ENCODE measurements at places on chromosomes 3 and 15.

DNA sequence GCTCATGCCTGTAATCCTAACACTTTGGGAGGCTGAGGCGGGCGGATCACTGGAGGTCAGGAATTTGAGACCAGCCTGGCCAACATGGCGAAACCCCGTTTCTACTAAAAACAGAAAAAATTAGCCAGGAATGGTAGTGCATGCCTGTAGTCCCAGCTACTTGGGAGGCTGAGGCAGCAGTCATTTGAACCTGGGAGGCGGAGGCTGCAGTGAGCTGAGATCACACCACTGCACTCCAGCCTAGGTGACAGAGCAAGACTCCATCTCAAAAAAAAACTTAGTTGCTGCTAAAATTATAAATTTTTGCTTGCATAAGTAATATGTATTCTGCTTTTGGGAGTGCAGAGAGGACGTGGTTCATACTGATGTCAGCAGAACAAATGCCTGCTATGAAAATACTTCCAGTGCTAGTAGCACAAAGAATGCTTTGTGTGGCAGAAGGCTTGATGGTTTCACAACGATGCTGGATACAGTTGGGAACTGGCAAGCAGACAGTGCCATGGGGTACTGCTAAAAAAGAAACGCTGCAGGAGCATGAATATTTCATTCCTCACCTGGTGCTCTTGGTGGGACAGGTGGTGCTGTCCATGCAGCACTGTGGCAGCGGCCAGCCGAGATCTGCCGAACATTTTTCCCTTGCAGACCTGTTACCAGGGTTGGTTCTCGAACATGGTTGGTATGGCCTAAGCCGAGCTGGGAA is 31.1 kb downstream of the FBXL22 start:
- DNase-seq, result no peak

GRCh38 chr3:139588450-139588849 is 48.9 kb upstream of the RBP1 start:
- no peak for DNase-seq

- DNase-seq, result no peak
Observed at GRCh38 chr3:88032245-88032644, 26.6 kb downstream of the CGGBP1 start.

GRCh38 chr3:29802057-29802456 is 521.2 kb downstream of the RBMS3 start:
- DNase-seq, result no peak

DNA sequence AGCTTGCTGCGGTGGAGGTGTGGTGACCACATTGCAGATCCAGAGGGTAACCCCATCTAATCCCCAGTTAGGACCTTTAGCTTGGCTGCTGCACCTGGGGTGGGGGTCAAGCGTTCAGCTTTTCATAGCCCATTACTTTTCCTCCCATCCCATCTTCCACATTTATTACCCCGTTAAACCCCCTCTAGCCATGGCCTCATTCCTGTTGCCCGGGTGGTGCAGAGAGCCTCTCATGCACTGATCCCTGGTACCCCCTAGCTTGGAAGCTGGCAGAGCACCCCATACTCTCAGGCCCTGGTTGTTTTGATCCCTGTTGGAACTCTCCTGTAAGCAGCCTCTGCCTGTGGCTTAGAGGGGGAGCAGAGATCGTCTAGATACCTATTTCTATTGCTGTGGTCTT is 20.8 kb downstream of the CDAN1 start:
- DNase-seq, result no peak

- DNase-seq, result no peak
Observed at GRCh38 chr3:114499976-114500375, 206.1 kb downstream of the TIGIT start.

- no peak for DNase-seq
Observed at GRCh38 chr15:76349301-76350070, 12.9 kb downstream of the ISL2 start.

- DNase-seq, result no peak
Observed at GRCh38 chr15:80072285-80072994, 13.0 kb downstream of the ZFAND6 start.

GRCh38 chr15:60392986-60393790 is 4.6 kb downstream of the ANXA2 start:
- DNase-seq, result no peak

DNA sequence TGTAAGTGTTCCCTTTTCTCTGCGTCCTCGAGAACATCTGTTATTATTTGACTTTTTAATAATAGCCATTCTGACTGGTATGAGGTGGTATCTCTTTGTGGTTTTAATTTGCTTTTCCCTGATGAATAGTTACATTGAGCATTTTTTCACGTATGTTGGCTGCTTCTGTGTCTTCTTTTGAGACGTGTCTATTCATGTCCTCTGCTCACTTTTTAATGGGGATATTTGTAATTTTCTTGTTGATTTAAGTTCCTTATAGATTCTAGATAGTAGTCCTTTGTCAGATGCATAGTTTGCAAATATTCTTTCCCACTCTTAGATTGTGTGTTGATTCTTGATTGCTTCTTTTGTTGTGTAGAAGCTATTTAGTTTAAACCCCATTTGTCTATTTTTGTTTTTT is 179.2 kb downstream of the DOCK3 start:
- no peak for DNase-seq

GRCh38 chr3:169846458-169847193 is 23.1 kb downstream of the LRRC31 start:
- no peak for DNase-seq

DNA sequence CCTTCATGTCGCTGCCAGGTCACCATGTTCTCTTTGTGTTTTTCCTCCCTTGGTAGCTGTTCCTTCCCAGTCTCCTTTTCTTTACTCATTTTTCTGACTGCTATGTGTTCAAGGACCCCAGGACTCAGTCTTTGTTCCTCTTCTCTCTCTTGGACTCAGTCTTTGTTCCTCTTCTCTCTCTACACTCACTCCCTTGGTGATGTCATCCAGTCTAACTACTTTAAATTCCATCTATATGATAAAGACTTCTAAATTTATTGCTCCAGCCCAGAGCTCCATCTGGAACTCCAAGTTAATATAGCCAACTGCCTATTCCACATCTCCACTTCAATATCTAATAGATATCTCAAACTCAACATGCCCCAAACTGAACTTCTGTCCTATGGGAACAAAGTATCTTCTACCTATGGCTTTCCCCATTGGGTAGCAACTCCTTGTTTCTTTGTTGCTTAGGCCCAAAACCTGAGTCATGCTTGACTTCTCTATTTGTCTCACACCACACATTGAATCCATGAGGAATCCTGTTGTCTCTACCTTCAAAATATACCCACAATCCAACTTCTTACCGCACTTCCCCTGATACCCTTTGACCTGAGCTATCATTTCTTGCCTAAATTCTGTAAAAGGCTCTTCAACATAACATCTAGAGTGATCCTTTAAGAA is 4.9 kb upstream of the DYNC1LI1 start:
- DNase-seq, result no peak

- no peak for DNase-seq
Observed at GRCh38 chr3:53171064-53171418, 10.0 kb downstream of the PRKCD start.

DNA sequence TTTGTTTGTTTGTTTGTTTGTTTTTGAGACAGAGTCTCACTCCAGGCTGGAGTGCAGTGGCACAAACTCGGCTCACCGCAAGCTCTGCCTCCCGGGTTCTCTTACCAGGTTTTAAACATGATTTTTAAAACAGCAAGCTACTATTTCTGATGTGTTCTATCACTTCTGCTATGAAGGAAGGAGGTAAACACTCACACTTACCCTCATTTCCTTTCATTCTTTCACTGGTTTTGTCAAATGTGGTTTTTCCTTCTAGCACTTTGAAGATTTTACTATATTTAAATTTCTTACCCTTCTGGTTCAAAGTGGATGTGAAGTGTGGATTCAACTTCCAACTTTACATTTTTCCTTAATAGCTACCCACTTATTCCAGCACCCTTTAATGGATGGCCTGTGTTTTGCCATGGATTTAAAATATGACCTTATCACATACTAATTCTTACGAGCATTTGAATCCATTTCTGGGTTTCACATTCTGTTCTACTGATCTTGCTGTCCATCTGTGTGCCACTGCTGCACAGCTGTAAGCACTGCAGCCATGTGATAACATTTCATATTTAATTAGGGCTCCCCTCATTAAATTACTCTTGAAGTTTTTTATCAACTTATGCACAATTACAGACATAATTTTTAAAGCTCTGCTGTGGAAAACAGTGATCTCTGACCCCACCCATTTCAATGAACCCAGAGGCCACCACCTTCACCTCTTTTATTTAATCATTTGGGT is 42.3 kb downstream of the TXNRD3 start:
- DNase-seq, result no peak

DNA sequence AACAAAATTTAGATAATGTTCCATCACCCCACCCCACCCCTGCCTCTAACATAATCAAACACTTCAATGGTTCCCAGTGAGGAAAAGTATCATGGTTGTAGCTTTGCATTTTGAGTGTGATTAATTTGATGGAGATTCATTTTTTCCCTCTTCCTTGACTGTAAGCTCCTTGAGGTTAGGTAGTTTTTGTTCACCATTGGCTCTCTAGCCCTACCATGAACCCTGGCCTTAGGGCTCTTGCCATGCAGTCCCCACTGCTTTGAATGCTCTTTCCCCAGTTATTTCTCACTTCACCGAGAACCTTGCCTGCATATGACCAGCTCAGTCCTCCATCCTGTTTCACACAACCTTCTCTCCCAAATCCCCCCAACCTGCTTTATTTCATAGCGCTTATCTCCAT is 5.0 kb upstream of the MBNL1 start:
- no peak for DNase-seq

DNA sequence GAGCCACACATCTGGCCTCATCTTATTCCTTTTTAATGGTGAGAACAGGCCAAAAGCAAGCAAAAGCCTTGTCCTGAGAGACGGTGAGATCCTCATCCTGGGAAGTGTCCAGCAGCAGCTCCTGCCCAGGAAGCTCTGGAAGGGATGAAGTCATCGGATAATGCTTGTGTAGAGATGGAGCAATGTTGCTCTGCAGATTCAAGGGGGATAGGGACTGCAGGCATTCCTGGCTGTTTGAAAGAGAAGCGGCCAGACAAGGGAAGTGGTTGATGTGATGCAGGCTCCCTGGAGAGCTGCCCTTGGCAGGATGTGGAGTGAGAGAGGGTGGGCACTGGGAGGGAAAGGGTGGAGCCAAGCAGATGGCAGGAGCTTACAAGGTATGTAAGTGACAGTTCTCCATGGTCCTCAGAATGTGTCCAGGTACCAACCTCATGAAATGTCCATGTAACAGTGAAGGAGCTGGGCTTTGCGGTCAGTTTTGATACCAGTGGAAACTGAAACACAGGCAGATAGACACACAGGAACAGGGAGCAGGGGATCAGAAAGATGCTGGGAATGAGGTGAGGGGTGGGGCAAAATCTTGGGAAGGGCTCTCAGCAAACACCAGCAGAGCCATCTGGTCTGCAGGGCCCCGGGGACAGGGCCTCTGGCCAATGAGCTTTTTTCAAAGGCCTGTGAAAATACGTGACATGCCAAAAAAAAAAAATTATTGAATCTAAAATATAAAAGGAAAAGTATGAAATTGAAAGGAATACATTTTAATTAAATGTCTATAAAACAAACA is 32.2 kb upstream of the LACTB start:
- no peak for DNase-seq

DNA sequence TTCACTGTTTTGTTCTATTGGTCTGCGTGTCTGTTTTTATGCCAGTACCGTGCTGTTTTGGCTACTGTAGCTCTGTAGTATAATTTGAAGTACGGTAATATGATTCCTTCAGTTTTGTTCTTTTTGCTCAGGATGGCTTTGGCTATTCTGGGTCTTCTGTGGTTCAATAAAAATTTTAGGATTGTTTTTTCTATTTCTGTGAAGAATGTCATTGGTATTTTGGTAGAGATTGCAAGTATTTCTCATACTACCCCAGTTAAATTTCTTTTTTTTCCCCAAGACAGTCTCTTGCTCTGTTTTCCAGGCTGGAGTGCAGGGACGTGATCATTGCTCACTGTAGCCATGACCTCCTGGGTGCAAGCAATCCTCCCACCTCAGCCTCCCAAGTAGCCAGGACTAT is 53.4 kb downstream of the STARD9 start:
- DNase-seq, result no peak

- no peak for DNase-seq
Observed at GRCh38 chr3:169324452-169324785, 339.1 kb downstream of the MECOM start.

- DNase-seq, result no peak
Observed at GRCh38 chr3:138059261-138059660, 49.3 kb downstream of the CLDN18 start.

- no peak for DNase-seq
Observed at GRCh38 chr15:40870716-40871115, 3.3 kb downstream of the RHOV start.

GRCh38 chr3:189790658-189791057 is 159.5 kb downstream of the TP63 start:
- DNase-seq, result no peak

DNA sequence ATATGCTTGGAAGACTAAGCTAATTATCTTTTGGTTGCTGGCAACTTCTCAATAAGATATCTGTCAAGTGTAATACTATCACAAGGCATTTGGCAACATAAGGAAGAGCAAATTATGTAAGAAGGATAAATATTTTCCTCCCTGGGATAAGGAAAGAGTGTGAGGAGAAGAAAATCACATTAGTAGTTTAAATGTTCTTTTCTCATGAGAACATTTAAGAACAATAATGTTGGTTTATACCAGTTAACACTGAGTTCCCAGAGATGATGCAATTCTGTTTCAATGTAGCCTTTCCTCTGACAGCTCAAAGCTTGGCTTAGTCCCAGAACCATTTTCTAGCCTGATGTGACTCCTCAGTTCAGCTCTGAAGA is 66.1 kb upstream of the NPHP3 start:
- peak; percentile 40 for DNase-seq

GRCh38 chr3:46516521-46516920 is 18.7 kb downstream of the RTP3 start:
- DNase-seq, result no peak

DNA sequence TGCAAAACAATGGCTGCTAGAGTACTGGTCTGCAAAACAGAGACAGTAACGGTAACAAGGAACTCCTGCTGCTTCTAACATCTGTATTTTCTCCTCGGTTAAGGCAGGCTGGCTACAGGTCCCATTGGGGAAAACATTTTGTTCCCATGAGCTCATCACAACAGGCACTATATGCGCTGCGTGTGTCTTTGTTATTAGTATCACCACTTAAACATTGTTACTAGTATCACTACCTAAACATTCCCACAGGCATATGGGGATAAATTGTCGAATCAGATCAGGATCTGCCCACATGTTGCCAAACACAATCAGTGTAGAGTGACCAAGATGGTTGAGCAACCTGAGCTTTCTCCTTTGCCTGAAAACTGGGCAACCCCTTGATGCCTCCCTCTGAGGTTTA is 77.2 kb downstream of the TOP2B start:
- no peak for DNase-seq

Data from NCI-H1930 (cell line).